ENCODE measurements at places on chromosomes 5 and 9.

DNA sequence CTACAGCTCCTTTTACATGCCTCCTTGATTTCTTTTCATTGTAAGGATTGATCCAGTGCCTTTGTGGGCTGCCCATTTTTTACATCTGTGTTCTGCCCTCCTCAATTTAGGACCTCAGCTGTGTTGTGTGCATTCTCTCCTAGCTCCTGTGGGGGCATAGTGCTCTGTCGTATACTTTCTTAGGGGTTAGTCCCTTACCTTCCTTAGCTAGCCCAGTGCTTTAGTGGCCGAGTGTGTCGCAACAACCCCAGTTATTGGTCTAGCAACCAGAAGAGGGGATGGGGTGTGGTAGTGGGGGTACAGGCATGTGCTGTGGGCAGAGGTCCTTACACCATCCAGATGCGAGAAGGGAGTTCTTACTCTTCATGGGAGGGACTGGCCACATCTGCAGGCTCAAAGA is 12.1 kb downstream of the MTRR start:
- DNase-seq, result no peak

- no peak for DNase-seq
Measured at GRCh38 chr9:96169484-96169883, 132.5 kb downstream of the HSD17B3 start.

DNA sequence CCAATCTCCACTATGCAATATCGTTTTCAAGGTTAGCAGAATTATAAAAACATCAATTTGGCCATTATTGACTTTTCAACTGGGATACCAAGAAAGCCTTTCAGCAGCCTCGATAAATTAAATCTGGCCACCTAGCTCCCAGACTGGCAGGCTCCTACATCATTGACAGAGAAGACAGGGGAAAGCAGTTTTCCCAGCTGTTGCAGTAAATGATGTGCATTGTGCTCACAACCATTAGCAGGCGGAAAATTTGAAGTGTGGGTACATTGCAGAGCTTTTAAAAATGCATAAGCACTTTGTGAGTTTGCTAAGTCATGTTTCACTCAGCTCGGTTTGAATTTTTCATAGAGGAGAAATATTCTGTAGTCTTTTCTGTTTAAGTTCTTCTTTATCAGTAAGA is 297.9 kb downstream of the KCTD16 start:
- no peak for DNase-seq

GRCh38 chr5:57054135-57054534 is 102.2 kb upstream of the MIER3 start:
- no peak for DNase-seq

DNA sequence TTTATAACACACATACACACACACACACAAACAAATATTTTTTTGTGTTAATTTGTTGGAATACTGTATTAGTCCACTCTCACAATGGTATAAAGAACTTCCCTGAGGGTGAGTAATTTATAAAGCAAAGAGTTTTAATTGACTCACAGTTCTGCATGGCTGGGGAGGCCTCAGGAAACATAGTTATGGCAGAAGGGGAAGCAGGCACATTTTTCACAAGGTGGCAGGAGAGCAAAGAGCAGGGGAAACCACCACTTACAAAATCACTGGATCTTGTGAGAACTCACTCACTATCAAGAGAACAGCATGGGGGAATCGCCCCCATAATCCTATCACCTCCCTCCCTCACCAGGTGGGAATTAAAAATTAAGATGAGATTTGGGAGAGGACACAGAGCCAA is 205.4 kb upstream of the PTPRD start:
- no peak for DNase-seq

DNA sequence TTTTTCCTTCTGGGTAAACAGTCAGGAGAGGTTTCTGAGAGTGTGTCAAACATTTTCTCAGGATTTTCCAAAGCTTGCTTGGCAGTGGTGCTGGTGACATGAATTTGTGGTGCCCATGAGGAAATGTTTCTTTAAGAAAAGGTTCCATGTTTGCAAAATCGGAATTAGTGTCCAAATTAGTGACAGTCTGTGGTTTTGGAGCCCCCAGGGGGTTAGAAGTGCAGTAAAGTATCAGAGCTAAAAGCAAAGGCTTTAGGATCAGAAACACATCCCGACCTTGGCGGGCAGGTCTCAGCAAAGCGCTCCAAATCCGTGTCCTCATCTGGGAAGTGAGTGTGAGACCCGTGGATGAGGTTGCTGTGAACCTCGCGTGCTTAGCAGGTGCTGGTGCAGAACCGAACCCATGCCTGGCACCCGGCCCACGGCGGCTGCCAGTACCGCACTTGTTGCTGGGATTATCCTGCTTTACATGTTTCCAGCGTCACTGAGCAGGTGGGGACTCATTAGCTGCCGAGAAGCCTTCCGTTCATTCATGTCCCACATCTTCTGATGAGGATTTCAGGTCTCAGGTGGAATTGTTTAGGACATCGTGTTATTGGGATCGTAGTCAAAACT is 70.8 kb upstream of the COL5A1 start:
- no peak for DNase-seq

- DNase-seq, result no peak
Measured at GRCh38 chr5:138455232-138455930, 9.9 kb upstream of the EGR1 start.

DNA sequence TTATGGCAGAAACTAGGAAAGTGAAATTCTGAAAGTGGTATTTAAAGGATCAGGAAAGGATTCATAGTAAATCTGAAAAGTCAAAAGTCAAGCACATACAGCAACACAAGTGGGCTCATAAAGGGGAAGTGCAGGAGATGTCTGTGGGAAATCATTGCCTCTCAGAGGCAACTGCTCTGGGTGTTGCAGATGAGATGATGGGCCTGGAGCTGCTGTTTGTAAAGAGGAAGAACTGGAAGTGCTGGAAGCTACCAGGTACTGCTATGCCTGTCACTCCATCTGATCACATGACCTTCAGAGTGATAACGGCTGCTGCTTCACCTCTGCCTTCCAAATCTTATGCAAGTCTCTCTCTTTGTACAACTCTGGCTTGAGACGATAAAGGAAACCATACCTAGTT is 55.9 kb downstream of the ADRB2 start:
- no peak for DNase-seq

- DNase-seq, result no peak
Measured at GRCh38 chr9:79292731-79293280, 279.0 kb upstream of the TLE4 start.

- no peak for DNase-seq
Measured at GRCh38 chr5:108561416-108562204, 179.7 kb upstream of the FBXL17 start.

DNA sequence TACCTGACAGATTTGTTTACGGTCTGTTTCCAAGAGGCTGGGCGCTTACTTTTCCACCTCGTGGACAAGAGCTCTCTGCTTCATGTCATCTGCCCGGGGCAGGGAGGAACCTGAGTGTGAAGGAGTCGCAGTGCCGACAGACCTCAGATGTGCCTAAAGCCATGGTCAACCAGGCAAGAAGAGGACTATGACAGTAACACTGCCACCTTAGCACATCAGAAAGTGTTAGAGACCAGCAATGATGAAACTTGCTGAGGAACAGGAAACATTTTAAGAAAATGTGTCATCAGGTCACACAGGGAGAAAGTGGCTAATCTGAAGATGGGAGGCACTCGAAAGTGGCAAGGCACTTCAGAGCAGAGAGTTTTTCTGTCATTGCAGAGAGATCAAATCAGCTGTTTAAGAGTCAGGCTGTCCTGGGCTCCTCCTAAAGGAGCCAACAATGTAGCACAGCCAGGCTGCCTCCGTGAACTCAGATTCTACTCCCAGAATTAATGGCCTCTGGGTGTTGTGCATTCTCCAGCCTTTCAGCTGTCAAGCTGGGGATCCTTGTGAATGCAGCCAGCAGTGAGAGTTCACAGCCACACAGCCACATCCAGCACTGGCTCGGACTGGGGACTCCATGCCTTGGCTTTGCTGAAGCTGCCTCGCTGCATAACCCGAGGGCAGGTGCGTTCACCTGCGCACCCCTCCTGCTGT is 94.6 kb downstream of the RAPGEF1 start:
- DNase-seq, result no peak

- DNase-seq, result no peak
Measured at GRCh38 chr5:39533749-39534148, 109.0 kb upstream of the DAB2 start.

GRCh38 chr9:98839724-98840123 is 32.3 kb downstream of the GALNT12 start:
- no peak for DNase-seq

DNA sequence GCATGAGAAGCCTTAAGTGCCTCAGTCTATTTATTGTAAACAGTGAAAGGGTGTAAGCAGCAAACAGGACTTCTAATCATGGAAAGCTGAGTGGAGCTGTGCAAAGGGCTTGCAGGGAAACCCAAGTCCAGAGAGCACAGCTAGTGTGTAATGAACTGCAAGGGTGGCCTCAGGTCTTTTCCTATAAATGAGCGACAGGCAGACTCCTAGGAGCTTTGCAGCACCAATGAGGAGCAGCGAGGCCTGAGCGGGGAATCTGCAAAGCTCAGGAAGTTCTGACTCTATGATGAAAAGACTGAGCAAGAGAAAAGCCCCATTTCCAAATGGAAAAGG is 250.1 kb upstream of the MAP3K1 start:
- no peak for DNase-seq

- no peak for DNase-seq
Measured at GRCh38 chr5:68268101-68268851, 52.7 kb downstream of the PIK3R1 start.

- no peak for DNase-seq
Measured at GRCh38 chr9:79026316-79026715, 545.4 kb upstream of the TLE4 start.

GRCh38 chr5:140734354-140734753 is 34.1 kb downstream of the ZMAT2 start:
- DNase-seq, result no peak

- no peak for DNase-seq
Measured at GRCh38 chr5:154677921-154678320, 77.3 kb upstream of the LARP1 start.

GRCh38 chr9:113626735-113627495 is 163.4 kb downstream of the RGS3 start:
- no peak for DNase-seq
